ENCODE measurements at places on chromosomes 4 and X.

DNA sequence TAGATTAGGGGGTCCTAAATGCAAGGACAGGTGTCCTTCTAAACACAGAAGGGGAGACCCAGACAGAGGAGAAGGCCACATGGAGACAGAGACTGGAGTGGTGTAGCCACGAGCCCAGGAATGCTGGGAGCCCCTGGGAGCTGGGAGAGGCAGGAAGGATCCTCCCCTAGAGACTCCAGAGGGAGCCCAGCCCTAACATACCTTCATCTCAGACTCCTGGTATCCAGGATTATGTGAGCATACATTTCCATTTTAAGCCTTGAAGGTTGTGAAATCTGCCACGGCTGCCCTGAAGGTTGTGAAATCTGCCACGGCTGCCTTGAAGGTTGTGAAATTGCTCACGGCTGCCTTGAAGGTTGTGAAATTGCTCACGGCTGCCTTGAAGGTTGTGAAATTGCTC, 148.4 kb downstream of the ASMT start:
- DNase-seq, result no peak

DNA sequence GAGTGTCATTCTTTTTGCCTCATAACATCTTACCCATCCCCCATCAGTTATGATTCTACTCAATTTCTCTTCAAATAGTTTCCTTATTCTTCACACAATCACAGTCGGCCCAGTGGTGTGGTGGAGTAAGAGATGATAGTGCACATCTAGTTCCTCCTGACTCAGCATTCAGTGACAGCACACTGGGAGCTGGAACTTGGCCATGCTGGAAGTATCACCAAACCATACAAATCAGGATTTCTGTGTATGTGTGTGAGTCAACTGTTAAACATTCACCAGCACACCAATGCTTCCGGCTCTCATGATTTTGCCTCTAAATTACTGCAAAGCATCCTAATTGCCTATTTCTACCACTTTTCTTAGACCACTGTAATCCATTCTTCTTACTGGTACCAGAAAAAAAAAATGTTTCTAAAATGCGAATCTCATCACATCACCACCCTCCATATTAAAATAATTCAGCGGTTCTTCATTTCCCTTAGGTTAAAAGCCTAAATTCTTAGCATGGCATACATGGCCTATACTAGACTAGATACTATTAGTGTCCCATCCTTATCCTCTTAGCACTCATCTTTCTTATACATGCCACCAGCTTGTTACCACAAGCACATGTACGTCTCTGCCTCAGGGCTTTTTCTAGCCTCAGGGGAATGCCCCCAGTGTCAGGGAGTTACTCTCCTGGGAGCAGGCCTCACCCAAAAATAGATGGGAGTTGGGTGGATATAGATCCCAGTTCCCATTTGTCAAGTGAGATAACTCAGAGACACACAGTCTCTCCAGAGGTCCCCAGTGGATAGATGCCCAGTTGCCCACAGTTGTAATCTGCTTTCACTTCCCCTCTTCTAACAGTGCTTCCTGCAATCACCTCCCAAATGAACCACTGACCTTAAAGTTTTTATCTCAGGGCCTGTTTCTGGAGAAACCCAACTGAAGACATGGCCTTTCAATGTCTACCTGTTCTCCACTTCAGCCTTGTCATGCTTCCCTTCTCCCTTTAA, 49.2 kb upstream of the DDX53 start:
- no peak for DNase-seq

DNA sequence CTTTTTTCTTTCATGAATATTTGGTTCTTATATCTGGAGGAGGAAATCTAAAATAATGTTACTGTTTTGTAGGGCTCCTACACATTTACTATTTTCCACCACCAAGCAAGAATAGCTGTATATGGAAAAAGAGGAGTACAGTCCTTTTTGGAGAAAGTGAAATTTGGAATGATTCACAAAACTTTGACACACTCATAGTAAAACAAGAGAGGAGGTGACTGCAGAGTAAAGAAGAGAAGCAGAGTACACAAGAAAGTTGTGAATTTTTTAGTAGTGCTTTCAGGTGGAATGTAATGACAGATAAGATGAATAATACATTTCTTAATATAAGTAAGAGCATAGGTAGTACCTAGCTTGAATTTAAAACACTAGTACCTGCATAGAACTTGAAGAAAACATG, 41.3 kb upstream of the UGT2B4 start:
- no peak for DNase-seq

DNA sequence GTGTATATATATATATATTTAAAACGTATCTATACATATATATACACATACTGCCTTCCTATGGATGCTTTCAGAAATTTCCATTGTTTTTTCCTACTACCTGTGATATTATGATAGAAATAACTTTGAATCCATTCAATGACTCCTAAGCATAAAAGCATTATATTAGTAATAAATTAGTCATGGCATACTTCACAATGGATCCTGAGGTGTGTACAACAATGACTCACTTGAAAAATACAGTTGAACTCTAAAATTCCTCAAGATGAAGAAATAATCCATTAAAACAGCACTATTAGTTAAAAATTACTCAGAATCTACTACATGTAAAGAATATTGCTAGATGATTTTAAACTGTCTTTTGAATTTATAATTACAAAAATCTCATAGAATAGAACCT, 201.1 kb downstream of the STPG2 start:
- DNase-seq, result no peak

GRCh38 chr4:3701736-3702560, 64.2 kb upstream of the ADRA2C start:
- no peak for DNase-seq

DNA sequence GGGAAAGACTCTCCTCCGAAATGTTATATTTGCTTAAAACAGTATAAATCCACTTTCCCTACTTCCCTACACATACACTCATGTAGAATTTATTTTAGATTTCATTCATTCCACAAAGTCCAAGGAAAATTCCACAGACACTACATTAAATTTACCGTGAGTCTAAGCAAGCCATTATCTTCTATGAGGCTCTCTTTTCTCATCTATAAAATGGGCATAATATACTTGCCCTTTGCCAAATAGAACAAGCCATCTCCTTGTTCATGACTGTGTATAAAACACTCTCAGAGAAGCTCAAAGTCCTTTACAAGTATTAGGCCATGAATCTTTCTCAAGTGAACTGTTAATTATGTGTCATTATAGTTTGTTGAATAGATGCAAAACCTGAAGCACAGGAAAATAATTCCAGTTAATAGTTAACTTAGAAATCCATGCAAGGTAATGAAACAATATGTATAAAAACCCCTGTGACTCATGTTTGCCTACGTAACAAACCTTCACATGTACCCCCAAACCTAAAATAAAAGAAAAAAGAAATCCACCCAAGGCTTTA, 10.7 kb downstream of the TEC start:
- no peak for DNase-seq

DNA sequence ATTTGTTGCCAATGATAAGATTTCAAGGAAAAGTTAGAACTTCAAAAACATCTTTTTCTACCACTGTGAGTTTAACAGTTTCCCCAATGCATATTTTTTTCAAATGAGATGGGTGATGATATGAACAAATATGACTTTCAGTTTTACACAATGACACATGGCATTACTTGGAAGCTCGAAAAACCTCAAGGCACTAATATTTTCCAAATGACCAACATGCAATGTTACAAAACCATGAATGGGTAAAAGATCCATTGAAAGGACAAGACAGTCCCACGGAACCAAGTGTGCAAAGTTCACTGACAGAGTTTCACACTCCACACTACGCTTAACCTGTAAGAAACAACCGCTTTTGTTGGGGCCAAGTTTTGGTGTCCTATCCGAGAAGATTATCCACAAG, 84.5 kb downstream of the CD99L2 start:
- DNase-seq, result no peak

DNA sequence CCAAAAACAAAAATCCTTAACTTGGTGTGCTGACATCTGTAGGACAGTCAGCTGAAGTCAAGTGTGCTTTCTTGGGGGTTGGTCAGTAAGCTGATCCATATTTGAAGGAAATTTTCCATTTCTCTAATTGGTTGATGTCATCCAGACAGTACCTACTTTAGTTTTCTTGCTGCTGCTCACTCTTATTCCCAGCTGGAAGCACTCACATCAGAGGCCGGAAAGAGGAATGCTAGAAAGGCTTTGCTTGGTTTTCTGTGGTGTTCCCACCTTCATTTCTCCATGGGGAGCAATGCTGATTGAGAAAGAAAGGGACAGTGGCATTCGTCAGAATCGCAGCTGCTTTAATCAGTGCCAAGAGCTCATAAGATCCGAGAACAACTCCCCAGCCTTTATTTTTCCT, 227.0 kb downstream of the C4orf33 start:
- no peak for DNase-seq

GRCh38 chr4:173167758-173168395, 734 bp upstream of the GALNT7 start:
- no peak for DNase-seq

DNA sequence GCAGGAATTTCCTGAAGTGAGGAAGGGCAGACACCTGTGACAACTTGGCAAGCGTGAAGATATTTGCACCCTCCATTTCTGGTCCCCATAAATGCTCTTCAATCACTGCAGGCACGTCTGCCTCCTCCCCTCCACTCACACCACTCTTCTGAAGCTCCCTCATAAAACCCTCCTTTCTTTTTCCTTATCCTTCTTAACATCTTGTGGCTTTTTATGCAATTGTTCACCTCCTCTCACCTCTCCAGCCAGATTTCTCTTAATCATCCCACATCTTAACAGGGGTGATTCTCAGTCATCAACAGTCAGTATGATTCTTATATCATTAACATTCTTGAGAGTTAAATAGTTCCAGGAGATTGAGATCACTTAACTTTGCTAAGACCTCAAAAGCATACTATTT, 277.4 kb downstream of the SPRY1 start:
- no peak for DNase-seq

DNA sequence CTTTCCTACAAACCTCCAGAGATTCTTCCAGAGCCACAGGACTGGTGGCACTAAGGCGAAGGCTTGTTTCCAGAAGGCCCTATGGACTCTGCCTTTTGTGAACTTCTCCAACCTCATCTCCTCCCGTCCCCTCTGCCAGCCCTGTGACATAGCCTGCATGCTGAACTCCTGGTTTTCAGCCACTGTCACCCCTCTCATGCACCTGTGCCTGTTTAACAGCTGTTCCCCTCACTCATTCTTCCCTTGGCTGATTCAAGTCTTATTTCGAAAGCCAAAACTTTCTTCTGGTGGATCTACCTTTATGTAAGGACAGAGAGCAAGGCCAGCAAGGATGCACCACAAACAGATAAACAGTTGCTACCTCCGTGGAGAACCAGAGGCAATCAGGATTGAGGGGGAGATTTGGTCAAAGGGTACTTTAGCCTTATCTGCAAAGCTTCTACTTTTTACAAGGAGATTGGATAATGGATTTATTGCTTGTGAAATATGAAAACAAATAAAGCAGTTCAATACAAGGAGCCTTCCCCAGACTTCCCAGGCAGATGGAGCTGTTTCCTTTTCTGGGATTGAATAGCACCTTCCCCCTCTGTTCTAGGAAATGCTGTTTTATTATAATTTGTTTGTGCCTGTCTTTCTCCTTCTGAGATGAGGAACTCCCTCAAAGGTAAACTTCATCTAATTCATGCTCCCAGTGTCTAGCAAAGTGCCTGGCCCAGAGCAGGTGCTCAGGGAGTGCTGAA, 5.7 kb downstream of the CITED1 start:
- DNase-seq, result no peak

DNA sequence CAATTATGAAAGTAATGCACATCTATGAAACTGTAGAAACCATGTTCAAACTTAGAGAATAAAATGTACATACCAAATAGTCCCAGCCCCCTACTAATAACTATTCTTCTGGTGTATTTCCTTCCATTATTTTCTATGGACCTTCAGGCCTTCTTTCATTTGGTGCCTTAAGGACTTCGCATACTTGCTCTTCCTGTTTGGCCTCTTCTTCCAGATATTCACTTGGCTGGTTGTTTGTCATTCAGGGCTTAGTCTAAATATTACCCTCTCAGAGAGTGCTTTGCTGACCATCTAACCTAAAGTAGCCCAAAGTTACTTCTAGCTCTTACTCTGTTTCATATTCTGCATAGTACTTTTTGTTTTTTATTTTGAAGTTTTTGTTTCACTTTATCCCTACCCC, 70.3 kb upstream of the ARMCX2 start:
- no peak for DNase-seq

DNA sequence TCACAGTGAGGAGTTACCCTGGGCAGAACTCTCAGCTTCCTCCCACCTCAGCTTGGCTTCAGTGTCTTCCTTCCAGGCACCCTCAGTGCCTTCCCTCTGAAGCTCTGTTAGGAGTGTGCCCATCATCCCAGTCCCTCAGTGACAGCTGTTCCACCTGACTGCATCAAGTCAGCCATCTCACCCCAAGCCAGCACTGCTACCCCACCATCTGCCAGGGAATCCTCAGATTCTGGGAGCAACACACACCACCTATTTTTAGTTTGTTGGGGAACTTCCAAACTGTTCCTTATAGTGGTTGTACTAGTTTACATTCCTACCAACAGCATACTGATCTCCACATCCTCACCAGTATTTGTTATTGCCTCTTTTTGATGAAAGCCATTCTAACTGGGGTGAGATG, 182.9 kb downstream of the RELL1 start:
- DNase-seq, result no peak

DNA sequence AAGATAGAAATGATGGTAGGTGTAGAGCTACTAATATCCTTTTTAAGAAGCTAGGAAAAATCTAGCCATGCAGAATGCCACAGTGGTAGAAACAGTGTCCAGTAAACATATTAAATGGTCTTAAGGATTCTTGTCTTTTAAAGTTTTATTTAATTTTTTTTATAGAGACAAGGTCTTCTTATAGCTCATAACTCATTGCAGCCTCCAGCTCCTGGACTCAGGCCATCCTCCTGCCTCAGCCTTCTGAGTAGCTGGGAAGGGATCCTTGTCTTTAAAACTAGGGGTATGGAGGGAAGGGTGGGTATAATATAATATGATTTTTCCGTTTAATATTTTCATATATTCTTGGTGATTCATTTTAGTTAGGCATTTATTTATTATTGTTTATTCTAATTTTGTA, 3.8 kb downstream of the TMEM165 start:
- no peak for DNase-seq

- DNase-seq, result no peak
These were observed 55.9 kb downstream of the TMEM156 start for GRCh38 chr4:38976308-38976707.

DNA sequence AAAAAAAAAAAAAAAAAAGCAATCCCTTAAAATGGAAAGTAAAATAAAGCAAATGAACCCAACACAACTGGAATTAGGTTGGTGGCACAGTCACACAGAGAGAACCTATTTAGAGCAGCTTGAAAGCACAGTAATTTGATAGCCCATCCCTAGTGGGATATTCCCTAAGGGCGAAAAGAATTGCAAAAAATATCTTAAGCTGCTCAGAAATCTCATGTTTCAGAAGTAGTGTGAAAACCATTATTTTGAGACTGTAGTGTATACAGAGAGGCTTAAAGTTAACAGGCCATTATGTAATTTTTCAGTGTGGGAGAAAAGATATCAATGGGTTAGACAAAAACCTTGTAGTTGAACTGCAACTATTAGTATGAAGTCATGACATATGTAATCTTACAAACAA, 40.0 kb upstream of the DHX15 start:
- DNase-seq, result no peak

Measured in omental fat pad (tissue), 4 donors.